Large intestine (tissue), 12 donors: ENCODE measurements at places on chromosomes 2 and 18.

GRCh38 chr2:55916473-55917049 lies 7.0 kb downstream of the EFEMP1 start:
- DNase-seq: no peak

- no peak for DNase-seq
These were observed 102.0 kb downstream of the TMEM18 start for GRCh38 chr2:575030-575726.

DNA sequence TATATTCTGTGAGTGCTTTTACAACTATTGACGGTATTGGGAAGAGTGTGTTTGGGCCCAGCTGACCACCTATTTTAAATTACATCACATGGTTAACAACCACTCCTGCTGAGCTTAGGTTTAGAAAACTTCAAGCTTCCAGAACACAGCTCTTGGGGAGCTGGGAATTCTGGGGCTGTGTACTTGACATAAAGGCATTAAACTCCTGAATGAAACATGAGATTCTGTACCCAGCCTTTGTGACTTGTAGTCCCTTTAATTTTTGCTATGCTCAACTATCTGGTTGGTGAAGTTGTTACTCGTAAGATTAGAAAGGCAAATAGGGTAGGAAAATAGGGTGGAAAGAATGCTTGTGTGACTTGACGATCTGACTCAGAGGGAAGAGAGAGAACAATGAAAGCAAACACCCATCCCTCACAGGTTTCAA lies 66.9 kb downstream of the LTBP1 start:
- DNase-seq: no peak

DNA sequence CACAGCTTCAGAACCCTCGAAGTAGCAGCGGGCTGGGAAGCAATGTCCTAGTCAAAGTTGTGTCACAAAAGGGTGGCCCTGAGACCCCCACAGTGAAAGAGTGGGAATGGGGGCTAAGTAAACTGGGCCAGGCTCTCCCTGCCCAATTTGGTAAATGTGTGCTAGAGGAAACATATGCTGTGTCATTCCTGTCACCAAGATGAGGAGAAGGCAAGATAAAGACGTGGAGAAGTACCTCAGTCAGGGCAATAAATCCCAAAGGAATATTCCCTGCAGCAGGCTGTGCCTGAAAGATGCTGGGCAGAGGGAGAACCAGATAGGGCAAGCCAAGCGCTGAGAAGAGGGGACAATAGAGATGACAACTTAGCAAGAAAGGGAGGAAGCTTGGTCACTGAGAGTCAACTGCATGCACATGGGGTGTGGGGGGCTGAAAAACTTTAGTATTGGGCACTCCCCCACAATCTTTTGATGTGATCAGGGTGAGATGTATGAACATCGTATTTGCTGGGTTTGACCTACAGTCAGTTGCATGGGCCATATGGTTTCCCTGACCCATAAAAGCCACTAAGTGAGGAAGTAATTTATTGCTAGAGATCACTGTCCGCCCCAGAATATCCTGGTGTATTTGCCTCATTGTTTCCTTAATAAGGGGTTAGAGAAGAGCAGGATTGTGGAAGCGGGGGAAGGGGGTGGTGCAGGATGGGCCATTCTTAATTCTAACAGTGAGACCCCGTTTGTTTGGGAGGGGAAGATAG lies 49.9 kb upstream of the CXCR4 start:
- DNase-seq: no peak

- DNase-seq: no peak
These were observed 133.7 kb downstream of the CBLN2 start for GRCh38 chr18:72410399-72410798.

- no peak for DNase-seq
These were observed 73.4 kb upstream of the ATL2 start for GRCh38 chr2:38450509-38450908.

DNA sequence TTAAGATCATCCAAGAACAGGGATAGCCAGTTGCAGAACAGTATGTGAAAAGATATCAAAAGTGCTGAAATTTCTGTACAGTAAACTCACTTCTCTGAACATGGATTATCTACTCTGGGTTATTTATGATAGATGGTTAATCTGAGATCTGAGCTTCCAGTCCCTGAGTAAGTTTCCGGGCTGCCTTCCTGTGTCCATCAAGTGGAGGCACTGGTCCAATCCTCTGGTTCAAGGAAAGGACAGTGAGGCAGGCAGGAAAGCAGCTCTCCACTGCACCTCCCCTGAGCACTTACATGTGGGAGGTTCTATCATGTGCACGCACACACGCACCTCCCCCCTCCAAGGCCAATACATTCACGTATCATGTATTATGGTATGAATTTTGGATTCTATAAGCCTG lies 32.5 kb downstream of the GPR45 start:
- no peak for DNase-seq

DNA sequence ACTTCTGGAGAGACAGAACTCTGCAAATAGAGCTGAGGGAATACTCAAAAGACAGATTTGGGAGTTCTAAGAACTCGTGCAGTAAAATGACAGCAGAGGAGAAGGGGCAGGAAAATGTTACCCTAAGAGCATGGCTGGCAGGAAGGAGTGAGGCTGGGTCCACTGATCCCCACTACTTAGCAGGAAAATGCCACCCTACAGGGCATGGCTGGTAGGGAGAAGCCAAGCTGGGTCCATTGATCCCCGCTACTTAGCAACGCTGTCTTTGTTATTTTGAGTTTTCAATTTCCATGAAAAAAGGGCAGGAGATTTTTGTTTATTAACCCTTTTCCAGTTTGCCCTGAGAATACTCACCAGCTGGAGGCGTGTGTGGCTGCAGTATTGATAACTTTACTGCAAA lies 100.3 kb upstream of the TMEM200C start:
- DNase-seq: no peak

DNA sequence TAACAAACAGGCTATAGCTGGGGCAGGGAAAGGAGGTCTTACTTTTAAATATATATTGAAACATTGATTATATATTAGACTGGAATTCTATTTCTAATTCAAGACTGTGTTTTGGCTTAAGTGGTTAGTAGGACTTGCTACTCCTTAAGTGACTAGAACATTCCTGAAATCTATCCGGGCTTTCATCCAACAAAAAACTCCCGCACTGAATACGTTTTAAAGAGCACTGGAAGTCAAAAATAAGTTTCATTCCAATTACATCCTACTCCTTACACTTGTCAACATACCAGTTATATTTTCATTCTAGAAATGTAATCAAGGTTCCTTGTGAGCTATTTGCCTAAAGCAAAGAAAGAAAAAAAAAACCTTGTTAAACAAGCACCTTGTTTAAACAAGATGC lies 204.6 kb downstream of the SP3 start:
- DNase-seq: no peak

- DNase-seq: no peak
These were observed 88.2 kb upstream of the MCFD2 start for GRCh38 chr2:47003641-47004427.

DNA sequence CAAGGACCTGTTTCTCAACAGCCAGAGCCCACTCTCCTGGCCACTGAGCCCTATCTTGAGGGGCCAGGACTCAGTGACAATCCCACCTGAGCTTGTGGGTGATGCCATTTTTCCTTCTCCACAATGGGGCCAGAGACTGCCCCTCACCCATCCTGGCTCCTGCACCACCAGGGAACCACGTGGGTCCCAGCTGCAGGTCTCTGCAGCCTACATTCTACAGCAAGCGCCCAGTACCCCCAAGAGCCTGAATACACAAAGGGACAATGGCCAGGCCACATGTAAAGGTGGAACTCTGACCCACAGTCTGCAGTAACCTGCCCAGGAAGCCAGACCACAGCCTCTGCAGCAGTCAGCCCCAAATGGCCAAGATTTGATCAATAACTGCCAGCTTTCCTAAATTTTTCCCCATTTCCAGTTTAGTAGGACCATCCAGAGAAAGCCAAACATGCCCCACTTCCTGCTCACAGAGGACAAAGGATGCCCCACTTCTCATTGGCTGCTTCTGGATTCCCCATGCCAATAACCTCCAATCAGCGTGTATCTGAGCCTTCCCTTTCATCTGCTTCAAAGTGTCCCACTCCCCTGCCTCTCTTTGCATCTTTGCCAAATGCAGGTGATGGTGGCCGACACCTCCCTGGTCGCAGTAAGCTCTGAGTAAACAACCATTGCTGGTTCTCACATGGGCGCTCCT lies 19.1 kb downstream of the HS1BP3 start:
- DNase-seq: no peak

DNA sequence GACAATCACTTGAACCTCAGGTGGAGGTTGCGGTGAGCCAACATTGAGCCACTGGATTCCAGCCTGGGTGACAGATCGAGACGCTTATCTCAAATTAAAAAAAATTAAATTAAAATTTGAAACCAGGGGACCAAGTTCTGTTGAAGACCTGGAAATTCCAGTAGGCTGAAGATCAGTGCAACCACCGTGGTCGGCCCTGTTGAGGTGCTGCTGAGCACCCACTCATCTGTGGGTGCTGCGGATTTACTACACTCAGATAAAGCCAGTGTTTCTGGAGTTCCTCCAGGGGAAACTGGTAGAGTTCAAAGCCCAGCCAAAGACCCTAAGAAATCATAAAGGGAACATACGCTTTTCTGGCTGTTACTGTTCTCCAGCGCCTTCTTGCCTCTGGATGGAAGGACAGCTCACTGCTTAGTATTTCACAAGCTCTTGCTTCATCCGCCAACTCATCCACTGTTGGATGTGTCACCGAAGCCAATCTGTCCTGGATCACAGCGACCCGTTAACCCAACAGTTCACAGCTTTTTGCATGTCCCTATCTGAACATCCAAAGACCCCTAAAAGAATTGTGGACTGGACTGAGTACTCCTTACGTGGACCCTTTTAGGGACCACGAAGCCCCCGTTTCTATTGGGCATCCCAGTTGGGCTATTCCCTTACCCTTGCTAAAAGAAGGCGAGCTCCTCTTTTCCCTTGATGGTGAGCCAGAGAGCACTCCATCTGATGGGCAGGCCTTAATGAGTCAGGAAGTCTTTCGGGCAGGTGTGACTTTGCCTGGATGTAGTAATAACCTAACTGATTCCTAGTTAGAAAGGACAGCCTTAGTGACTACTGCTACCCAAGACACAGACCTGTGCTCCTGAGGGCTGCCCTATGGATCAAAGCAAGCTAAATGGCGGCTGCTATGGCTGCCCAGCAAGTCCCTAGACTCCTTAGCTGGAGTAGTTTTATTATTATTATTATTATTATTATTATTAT lies 6.0 kb upstream of the ALPP start:
- no peak for DNase-seq

GRCh38 chr2:17543848-17544247 lies 3.4 kb downstream of the VSNL1 start:
- no peak for DNase-seq

DNA sequence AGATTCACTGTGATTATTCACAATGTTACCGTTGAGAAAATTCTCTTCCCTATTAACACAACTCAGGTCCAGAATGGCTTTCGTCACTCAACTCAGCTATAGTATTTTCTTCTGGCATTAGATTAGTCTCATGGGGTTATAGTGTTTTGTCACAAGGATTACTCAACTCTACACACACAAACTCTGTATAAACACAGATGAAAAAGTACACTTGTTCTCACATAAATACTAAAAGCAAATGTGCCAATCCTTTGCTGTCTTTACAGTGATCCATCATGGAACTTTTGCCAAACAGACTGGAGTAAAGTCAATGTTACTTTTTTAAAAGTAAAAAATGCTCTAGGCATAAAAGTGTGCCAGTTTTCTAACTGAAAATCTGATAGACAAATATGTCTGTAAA lies 267.6 kb downstream of the RBM43 start:
- no peak for DNase-seq

GRCh38 chr2:48016225-48017019 lies 110.1 kb upstream of the FBXO11 start:
- DNase-seq: no peak

GRCh38 chr2:201038855-201039254 lies 32.6 kb downstream of the HYCC2 start:
- peak; percentile 68 for DNase-seq

DNA sequence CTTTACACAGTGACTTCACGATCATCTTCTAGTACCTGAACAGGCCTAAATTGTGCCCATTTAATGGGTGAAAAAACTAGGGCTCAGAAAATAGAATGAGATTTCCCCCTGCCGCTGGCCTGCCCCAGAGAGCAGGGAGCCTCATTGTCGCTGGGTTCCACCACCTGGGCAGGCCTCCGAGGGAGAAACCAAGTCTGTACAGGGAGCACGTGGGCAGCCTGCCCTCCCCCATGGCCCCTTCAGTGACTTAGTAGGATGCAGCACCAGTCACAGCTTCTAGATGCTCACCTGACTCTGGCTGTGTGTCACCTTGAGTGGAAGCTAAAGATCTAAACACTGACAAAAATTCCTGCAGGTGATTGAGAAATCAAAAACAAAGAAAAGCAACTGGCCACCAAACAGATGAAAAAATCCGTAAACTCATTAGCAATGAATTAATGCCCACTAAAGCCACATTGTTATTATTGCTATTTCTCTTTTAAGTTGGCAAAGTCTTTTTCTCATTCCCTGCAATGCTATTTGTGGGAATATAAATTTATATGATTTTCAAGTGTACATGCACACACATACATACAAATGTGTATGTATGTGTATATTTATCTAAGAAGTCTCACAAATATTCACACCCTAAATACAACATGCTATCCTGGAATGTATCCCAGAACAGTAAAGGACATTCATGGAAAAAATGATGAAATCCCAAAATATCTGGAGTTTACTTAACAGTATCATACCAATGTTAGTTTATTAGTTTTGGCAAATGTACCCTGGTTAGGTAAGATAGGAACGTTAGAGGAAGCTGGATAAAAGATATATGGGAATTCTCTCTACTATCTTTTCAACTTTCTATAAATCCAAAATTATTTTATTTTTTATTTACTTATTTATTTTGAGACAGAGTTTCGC lies 18.7 kb upstream of the ASPRV1 start:
- no peak for DNase-seq

- no peak for DNase-seq
These were observed 963 bp upstream of the MRPL44 start for GRCh38 chr2:223956300-223956699.

GRCh38 chr2:241949736-241950412 lies 80.3 kb downstream of the RTP5 start:
- no peak for DNase-seq

DNA sequence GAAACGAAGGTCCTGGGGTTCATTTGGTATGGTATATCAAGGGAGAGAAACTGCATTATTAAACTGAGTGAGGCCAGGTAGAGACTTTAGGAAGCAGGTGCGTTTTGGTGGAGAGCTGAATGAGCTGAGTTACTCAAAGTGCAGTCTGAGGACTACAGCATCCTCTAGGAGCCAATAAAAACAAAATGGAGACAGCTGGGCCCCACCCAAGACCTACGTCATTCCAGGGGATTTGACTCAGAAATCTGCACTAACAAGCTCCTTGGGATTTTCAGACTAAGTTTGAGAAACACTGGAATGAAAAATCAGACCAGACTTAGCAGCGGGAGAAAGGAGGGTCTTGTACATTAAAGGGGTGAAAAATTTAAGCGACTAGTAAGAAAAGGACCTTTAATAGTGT lies 131.5 kb downstream of the UXS1 start:
- DNase-seq: no peak

- DNase-seq: peak; percentile 13
These were observed 97.9 kb upstream of the GPR45 start for GRCh38 chr2:105143467-105144151.

DNA sequence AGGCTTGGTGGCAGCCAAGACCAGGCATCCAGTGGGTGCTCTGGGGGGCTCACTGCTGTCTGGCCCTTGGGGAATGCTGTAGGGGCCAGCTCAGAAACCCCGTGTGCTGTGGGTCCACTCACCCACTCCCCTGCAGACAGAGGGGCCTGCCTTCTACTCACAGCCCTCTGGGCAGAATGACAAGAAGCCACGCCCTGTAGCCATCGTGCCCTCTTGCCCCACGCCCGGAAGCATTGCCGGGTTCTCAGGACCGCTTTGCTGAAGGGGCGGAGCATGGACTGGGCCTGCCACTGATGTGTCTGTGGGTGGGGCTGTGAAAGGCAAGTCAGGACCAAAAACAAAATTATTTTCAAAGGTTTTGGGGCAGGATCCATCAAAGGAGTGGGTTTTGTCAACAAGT lies 27.8 kb downstream of the GLI2 start:
- DNase-seq: no peak
